ENCODE measurements at places on chromosomes 12 and 14. TPM values are rescaled to one million over a fixed set of nuclear protein-coding genes. Genes with fewer than 3 reads are reported as not detected.

Gene RDH12
- not detected for total RNA-seq

Gene HDAC7
- 28.1 TPM for total RNA-seq

Gene DHRS2
- total RNA-seq: not detected

Gene IAPP
- total RNA-seq: not detected

Gene NEK9
- 91.7 TPM for total RNA-seq

Gene SMCO2
- 0.26 TPM for total RNA-seq

Gene MMAB
- total RNA-seq: 56.1 TPM

Gene APOF
- not detected for total RNA-seq

Gene TROAP
- total RNA-seq: 0.51 TPM

Gene ADGRD1
- total RNA-seq: 7.3 TPM

Data from fibroblast of lung (primary cell).